ENCODE measurements at places on chromosomes 7 and 10.

DNA sequence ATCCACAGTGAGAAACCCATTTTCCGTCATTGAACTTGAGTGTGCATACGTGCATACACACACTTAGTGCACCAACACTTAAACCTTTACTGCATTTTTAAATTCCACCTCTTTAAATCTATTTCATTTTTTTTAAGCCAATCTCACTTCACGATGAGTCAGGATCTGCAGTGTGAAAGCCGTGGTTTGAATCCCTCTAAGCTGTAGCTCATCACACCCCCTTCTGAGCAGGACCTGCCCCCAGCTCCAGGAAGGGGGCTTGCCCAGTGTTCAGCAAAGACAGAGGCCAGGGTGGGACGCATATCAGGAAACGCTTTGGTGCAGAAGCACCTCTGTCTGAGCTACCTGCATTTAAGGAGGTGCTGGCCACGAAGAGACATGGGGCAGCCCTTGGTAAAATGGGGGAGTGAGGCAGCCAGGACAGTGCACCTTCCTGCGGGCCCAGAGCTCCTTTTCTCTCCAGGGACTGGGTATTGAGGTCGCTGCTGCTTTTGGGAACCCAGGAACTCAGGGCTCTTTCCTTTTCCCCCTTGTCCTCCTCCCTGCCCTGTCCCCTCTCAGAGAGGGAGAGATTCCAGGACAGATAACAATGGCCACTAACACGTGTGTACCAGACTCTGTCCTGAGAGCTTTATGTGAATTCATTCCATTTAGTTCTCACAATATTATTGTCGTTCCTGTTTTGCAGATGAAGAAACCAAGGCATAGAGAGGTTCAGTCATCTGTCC lies 21.7 kb downstream of the ZNF316 start:
- no peak for DNase-seq

- no peak for DNase-seq
These were observed 11.8 kb downstream of the AVPI1 start for GRCh38 chr10:97675222-97675621.

GRCh38 chr10:111122127-111122526 lies 45.3 kb downstream of the ADRA2A start:
- no peak for DNase-seq

- DNase-seq = peak; percentile 65
These were observed 67.8 kb downstream of the TBX20 start for GRCh38 chr7:35185908-35186731.

DNA sequence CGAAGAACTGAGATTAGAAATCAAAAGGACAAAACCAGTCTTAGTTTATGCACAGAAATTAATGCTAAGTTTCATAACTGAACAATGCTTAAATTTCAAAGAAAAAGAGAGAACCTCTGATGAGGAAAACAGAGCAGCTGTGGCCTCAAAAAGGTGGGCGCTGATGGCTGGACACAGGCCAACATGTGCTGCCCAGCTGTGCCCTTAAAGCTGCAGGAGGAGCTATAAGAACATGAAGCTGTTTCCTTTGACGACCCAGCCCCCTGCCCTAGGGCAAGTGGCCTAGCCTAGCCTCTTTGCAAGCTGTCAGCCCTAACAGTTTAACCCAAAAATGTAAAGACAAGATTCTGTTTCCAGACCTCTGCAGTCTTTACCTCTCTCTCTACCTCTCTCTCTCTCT lies 107.7 kb downstream of the GRID1 start:
- no peak for DNase-seq
